Gastrocnemius medialis (tissue), 4 donors: ENCODE measurements at places on chromosomes 2 and 18. TPM values are rescaled to one million over a fixed set of nuclear protein-coding genes. Genes with fewer than 3 reads are reported as not detected.

DNA sequence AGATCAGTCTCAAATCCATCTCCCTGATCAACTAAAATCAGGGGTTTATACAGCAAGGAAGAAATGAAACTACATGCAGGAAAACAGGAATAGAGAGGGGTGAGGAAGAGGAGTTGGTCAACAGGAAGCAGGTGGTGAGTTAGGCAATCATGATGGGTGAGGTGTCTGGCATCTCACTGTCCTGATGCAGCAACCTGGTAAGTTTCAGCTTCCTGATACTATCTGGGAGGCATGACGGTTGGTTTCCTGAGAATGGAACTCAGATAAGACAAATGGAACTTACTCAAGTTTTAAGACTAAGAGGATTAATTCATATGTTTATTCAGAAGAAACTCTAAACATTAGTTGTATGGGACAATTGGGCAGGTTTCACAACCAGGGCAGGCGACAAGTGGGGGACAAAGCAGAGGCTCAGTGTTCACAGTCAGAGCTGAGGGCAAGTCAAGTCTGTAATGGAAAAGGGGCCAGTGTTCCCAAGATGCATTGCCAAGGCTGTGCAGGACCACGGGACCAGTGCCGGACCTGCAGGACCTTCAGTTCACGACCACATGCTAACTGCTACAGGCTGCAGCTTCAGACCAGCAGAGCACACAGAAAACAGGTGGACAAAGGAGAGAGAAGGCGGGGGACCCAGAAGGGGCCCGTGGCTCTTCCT is 17.7 kb upstream of the GALM start:
- peak; percentile 33 for DNase-seq

DNA sequence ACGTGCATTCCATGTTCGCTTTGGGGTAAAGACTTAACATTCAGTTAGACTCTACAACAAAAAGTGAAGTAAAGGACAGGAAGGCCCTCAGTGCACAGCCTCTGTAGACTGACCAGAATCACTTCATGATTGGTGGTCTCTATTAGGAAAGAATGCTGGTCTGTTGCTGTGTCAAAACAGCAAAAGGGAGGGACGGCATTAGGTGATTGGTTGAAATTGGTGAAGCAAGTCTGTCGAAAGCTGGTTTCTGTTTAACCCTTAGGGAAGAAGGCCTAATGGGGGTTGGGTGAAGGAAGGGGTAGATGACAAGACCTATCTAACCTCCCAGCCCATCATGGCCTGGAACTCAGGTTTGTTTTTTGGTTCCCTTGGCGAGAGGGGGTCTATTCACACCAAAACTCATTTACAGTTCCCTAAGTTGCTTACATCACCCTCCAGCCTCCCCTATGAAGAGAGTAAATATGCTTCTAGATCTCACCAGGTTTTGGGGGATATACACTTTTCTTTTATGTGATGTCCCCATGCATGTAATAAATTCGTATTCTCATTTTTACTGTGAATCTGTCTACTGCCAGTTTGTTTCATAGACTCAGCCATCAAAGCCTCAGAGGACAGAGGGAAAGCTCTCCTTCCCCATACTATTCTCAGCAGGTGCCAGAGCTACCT is 65.6 kb downstream of the TMEM17 start:
- DNase-seq, result no peak

- DNase-seq, result no peak
Observed at GRCh38 chr18:44409071-44409470, 271.6 kb upstream of the SETBP1 start.

DNA sequence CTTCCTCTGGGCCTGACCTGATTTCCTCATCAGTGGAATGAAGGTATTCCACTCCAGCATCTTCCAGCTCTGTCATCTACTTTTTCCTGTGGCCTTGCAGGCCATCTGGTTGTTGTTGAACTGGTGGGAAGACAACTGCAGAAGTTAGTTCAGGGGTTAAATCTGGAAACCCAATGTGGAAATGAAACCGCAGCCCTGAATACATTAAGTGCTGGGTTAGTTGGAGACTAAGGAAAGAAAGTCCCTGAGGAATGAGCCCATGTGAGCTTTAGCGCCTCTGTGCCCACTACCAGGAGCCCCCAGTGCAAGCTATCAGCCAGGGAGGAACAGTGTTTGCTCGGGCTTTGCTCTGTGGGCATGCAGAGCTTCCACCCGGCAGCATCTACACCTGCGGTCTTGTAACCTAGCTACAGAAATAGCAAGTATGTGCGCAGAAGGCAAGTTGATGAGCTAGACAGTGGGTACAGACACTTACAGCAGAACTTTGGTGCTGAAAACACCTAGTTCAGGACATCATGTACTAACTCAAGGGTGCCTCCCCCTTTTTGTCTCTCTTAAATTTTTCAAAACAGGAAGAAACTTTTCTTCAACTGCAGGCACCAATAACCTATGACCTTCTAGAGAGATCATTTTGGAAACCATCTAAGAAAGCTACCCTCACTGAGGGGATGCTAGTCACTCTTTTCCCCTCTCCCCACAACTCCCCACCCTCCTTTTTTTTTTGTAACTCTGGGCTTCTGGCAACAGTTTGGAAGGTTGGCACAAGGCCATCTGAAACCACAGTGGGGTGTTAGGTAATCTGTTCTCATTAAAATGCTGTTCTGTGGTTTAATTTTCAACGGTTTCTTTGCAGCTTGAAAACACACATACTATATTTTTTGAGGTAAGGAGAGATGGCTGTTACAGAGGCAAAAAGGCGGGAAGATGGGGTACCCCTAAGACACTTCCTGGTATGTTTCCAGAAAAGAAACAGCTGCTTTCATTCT is 18.3 kb upstream of the CXCR4 start:
- peak; percentile 34 for DNase-seq

The SKA1 gene
- 0.16 TPM for total RNA-seq
